ENCODE measurements at places on chromosomes 6 and 20. TPM values are rescaled to one million over a fixed set of nuclear protein-coding genes. Genes with fewer than 3 reads are reported as not detected.

Gene BTNL2
- not detected for total RNA-seq

Gene ANKRD60
- not detected for total RNA-seq

- no peak for DNase-seq
Observed at GRCh38 chr6:89817481-89817880, 2.1 kb downstream of the MDN1 start.

- no peak for DNase-seq
Observed at GRCh38 chr20:63429992-63430391, 42.5 kb downstream of the KCNQ2 start.

DNA sequence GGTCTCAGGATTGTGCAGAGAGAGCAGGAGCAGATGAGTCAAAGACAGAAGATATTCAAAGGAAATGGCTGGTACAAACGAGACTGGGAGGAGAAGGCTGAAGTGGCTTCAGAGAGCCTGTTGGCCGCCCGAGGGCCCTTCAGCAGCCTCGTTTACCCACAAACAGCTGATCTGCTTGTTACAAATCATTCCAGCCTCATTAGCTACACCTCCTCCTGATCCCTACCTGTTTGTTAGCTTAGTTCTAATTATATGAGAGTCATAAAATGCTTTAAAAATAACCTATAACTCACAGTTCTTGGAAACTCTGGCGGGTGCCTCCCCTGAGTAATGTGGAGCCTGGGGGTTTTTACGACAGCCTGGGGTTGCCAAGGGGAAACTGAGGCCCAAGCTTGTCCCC, 12.6 kb downstream of the GLP1R start:
- no peak for DNase-seq

- no peak for DNase-seq
Observed at GRCh38 chr6:70998148-70998547, 41.3 kb upstream of the B3GAT2 start.

DNA sequence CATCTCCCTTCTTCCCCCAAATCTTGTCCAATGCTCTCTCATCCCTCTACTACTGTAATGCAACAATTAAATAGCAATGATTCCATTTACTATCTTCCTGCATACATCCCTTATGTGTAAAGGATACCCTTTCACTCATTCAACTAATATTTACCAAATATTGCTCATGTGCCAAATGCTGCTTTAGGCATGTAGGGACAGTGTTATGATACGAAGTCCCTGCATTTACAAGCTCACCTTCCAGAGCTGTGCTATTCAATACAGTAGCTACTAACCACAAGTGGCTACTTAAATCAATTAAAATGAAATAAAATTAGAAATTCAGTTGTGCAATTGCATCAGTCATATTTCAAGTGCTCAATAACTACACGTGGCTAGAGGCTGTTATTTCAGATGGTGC, 41.1 kb downstream of the GMDS start:
- DNase-seq = no peak

DNA sequence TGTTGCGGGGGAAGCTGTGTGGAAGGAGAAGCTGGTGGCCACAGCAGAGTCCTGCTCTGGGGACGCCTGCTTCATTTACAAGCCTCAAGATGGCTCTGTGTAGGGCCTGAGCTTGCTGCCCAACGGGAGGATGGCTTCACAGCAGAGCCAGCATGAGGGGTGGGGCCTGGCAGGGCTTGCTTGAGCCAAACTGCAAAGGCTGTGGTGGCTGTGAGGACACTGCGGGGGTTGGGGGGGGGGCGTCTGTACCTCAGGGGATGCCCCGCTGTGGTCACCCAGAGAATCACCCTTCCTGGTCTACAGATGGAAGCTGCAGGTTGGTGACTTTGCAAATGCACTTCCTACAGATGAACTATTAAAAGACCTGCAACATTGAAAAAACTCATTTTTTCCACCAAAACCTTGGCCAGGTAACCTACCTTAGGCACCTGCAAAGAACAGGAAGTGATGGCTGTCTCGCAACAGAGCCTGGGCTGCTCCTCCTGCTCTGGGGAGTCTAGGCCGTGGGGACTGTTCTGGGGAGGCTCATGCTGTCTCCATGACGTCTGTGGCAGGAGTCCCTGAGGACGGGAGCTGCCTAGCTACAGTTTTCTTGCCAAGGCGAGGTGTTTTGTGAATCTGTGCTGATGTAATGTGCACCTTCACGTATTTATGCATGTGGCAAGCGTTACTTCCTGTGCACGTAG, 7.3 kb downstream of the NPBWR2 start:
- no peak for DNase-seq

- DNase-seq = no peak
Observed at GRCh38 chr6:15404685-15404980, 158.8 kb downstream of the JARID2 start.

DNA sequence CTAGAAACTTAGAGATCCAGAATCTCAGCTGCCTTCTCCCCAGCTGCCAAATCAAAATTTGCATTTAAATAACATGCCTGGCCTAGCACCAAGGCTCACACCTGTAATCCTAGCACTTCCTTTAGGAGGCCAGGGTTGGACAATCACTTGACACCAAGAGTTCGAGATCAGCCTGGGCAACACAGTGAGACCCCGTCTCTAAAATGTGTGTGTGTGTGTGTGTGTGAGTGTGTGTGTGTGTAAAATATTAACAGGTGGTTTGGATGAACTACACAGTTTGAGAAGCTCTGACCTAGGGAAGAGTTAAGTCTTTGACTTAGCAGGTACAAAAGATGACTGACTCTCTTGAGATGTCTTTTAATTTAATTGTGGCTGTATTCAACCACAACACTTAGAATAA, 20.2 kb upstream of the CD2AP start:
- DNase-seq = no peak
